ENCODE measurements at places on chromosomes 1 and 21.
A peak's percentile ranks its signal among the peaks of the same experiment; 100 is the strongest.

DNA sequence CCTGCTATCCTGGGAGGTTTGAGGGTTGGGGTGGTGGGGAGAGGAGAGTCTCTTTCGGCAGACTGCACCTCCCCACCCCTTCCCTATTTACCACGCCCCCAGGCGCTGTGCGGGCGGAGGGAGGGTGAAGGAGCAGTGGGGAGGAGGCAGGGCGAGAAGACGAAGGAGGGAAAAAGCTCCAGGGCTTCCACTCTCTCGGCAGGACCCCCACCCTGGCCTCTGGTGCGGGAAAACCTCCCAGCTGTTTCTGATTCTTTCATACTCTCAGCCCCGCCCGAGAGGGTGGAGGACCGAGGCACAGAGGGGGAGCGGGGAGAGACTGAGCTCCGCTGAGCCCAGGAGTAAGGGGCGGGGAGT lies 866 bp upstream of the WNT2B start:
- DNase-seq = no peak

GRCh38 chr1:185720633-185721272 lies 13.4 kb upstream of the HMCN1 start:
- DNase-seq = no peak

- DNase-seq = no peak
Measured at GRCh38 chr1:14339288-14339687, 259.2 kb upstream of the KAZN start.

DNA sequence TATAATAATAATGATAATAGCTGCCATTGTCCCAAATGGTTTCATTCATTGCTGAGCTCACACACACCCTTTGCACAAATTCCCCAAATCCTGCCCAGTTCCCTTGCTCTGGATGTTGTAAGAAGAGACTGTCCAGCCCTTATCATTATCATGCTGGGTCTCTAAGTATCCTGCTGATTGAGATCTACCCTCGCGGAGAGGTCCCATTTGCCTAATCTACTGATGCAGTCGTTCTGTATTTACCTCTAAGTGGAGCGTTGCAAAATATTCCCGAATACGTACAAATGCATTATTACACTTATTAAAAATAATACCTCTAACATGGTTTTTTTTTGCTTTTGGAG lies 51.2 kb downstream of the TNFRSF8 start:
- no peak for DNase-seq

GRCh38 chr1:176691251-176692228 lies 228.6 kb downstream of the PAPPA2 start:
- no peak for DNase-seq

GRCh38 chr1:214271174-214271858 lies 9.6 kb upstream of the SMYD2 start:
- DNase-seq = no peak

DNA sequence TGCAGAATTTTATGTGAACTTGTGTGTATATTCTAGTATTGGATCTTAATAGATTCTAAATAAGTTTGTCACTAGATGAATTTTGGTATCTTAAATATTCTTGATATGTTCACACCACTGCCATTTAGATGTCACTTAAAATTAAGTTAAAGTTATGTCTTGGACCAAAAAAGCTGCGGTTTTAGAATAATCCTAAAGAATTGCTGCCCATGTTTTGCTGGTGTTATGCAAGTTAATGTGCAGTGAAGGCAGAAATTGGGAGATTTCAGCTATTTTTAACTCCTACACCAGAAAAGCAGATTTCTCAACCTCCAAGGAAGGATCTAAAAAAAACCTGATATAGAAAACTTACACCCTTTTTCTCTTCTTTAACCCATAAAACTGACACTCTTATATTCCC lies 757 bp downstream of the ACADM start:
- DNase-seq = no peak

- no peak for DNase-seq
Measured at GRCh38 chr1:247293047-247293446, 37.2 kb downstream of the VN1R5 start.

DNA sequence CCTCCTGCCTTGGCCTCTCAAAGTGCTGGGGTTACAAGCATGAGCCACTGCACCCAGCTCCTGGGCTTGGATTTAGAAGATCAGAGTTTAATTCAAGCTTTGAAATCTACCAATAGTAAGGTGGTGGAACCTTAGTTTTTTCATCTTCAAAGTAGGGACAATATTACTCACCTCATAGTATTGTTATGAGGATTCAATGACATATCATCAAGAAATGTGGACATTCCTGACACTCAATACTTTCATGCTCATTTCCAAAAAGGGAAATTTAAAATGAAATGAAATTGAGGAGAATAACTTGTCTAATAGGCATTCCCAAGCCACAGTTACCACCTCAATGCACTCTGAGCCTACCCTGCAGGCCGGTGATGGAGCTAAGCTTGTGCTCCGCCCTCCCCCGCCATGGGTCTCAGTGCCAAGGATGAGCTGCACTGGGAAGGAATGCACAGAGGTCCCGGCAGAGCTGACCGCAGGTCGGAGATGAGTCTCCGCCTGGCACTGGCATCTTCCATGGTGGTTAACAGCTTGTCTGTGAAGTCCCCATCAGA lies 56.5 kb upstream of the BCAR3 start:
- no peak for DNase-seq

DNA sequence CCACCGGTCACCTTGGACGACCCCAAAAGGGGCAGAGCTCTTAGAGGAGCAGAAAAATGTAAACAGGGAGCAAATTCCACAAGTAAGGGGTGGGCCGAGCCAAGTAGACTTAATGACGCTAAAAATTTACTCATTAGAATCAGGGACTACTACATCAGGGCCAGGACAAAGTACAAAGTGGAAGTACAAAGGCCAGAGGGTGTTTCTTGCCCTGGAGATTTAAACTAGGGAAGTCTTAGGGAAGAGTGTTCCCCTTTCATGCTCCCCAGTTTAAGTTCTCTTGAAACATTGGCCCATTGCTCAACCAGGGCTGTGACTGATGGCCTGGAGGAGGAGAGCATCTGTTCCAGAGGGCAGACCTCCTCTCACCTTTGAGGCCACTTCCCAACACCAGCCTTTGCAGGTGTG lies 48.6 kb downstream of the BACH1 start:
- DNase-seq = no peak

GRCh38 chr1:40422630-40423263 lies 27.5 kb upstream of the ZFP69B start:
- no peak for DNase-seq

DNA sequence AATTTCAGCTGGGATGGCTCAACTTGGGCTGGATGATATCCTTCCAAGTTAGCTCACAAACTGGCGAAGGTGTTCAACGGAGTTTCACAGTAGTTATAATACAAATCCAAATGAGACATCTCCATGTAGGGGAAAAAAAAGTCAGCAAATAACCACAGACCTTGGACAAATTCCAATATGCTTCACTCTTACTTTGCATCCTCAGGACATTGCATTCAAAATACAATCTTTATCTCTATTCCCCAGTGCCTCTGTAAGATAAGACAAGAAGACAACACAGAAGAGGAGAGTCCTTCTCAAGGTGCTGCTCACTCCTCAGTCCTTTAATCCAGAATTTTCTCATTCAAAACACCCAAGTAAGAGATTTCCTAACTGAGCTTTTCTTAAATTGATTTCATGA lies 1797.7 kb downstream of the MRPL39 start:
- DNase-seq = no peak

DNA sequence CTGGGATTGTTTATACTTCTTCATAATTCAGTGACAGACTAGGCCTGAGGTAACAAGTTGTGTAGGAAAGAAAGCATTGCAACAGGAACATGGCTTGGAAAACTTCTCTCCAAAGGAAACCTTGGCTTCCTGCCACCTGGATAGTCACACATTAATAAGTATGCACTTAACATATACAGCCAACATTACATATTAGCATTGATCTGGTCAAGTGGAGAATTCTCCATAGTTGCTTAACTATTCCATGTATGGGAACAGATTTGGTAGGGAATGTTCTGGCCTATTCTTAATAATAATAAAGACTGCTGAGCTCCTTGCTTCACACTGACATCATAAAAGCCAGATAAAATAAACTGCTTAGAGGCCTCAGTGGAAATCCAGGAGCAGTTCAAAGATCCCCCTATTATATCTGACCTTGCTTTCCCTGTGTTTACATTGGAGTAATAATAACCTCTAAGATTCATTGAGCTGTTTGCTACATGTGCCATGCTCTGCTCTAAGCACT lies 27.2 kb upstream of the NFIA start:
- DNase-seq = no peak

GRCh38 chr21:41562101-41563000 lies 54.4 kb upstream of the TMPRSS2 start:
- no peak for DNase-seq

GRCh38 chr1:221987860-221988520 lies 246.1 kb upstream of the DUSP10 start:
- no peak for DNase-seq

DNA sequence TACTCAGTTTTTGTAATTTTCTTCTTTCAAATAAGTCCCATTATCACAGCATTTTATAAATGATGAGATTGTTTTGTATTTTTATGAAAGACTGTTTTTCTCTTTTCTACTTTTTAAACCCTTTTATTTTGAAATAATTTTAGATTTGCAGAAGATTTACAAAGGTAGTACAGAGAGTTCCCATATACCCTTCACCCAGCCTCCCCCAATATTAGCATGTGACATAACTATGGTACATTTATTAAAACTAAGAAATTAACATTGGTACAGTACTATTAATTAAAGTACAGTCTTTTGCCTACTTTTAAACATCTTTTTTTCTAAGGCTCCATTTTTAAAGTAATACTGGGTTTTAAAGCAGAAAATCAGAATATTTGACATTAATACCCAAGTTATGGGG lies 35.6 kb upstream of the LAMC2 start:
- DNase-seq = no peak

GRCh38 chr1:151993734-151994496 lies at the start of gene S100A10:
TSS of gene S100A10 (minus strand) at chr1:151993859. CDS start at chr1:151986230, 7,629 bp downstream.
- DNase-seq = peak; percentile 59

- DNase-seq = no peak
Measured at GRCh38 chr1:153312570-153313186, at the start of gene PGLYRP3. TSS of gene PGLYRP3 (minus strand) at chr1:153312952. CDS start at chr1:153310665, 2,287 bp downstream.

GRCh38 chr1:149884433-149885338 lies 14.7 kb upstream of the BOLA1 start:
- DNase-seq = no peak

Measured in stimulated activated CD4-positive, alpha-beta T cell treated with anti-CD3 and anti-CD28 coated beads, Interleukin-2, amount 100 ng/mL, for 48 hours (primary cell).